Type B pancreatic cell (in vitro differentiated cells): ENCODE measurements at places on chromosomes 13 and 19. TPM values are rescaled to one million over a fixed set of nuclear protein-coding genes. Genes with fewer than 3 reads are reported as not detected.

- no peak overlapping the region for H3K4me3 ChIP-seq
- peak; percentile 67 for DNase-seq
- no peak overlapping the region for H3K27ac ChIP-seq
- H3K27me3 ChIP-seq: no peaks in the 10 kb centered on the region
These were observed 10.4 kb downstream of the ATP4B start for GRCh38 chr13:113647351-113648215.

DNA sequence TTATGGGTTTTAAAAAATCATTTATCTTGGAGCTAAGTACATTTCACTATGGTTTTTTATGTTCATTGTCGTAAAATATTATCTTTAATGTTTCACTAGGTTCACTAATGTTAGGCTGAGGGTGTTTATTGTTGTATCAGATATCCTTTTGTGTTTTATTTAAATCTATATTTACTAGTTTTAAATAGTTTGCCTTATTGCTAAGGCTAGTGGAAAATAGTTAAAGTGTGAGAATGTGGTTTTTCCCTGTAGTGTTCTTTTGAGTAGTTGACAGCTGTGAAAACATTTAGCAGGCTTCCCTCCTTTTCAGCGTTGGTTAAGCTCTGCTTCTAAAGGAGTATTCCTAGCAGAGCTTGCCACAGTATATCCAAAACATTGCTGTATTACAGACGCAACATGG, 139.0 kb downstream of the TM9SF2 start:
- DNase-seq: no peak
- H3K27me3 ChIP-seq: no peaks in the 10 kb centered on the region
- H3K4me1 ChIP-seq: peaks cover 4% of the 10 kb centered on the region
- H3K4me3 ChIP-seq: no peak overlapping the region

GRCh38 chr13:26482451-26483197, 74.9 kb upstream of the WASF3 start:
- H3K27ac ChIP-seq: no peak overlapping the region
- no peaks in the 10 kb centered on the region for H3K4me1 ChIP-seq
- DNase-seq: no peak
- H3K27me3 ChIP-seq: no peaks in the 10 kb centered on the region
- H3K4me3 ChIP-seq: no peak overlapping the region
- H3K36me3 ChIP-seq: no peaks in the 10 kb centered on the region

DNA sequence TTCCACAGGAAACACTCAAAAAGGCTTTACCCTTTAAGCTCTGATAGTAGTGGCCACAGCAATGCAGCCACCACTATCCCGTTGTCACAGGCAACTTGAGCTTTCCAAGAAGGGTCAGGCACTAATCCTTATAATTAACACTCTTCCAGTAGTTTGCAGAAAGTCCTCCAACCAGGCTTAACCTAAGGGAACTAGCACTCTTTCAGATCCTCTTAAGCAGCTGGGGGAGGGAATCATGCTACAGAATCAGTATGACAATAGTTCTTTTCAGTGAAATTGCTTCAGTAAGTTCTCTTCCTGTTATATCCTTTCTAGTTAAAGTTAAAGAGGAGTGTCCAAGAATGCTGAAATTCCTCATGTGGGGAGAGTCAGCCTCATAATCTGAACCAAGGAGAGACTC, 82.2 kb downstream of the TNFSF11 start:
- H3K27me3 ChIP-seq: peaks cover 30% of the 10 kb centered on the region
- H3K4me1 ChIP-seq: peaks cover 29% of the 10 kb centered on the region
- no peak overlapping the region for H3K27ac ChIP-seq
- no peak overlapping the region for H3K4me3 ChIP-seq

GRCh38 chr19:19619181-19619848, 828 bp upstream of the PBX4 start:
- DNase-seq: no peak
- H3K36me3 ChIP-seq: no peaks in the 10 kb centered on the region
- H3K4me1 ChIP-seq: peaks cover 26% of the 10 kb centered on the region
- H3K4me3 ChIP-seq: peak overlapping the region; percentile 91
- peak overlapping the region; percentile 79 for H3K27ac ChIP-seq

GRCh38 chr13:38824342-38824741, 137.5 kb downstream of the FREM2 start:
- peaks cover 3% of the 10 kb centered on the region for H3K36me3 ChIP-seq
- H3K27me3 ChIP-seq: peaks cover 6% of the 10 kb centered on the region
- no peak overlapping the region for H3K27ac ChIP-seq
- no peak for DNase-seq
- no peak overlapping the region for H3K4me3 ChIP-seq

DNA sequence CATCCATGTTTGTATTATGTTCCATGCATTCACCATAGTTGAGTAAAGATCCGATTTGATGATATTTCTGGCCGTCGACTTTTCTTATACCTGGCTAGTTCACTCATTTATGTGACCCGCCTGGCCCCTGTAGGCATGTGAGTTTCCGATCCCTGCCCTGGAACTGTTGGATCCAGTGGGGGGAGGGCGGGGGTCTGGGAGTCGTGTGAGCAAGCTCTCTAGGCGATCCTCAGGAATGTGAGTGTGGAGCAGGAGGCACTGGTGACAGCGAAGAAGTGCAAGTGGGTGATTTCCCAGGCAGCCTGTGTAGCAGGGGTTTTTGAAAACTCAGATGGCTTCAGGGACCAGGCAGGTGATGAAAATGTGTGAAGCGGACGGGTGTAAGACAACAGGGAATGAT, 10.6 kb upstream of the PTOV1 start:
- DNase-seq: no peak
- H3K36me3 ChIP-seq: peaks cover 30% of the 10 kb centered on the region
- no peaks in the 10 kb centered on the region for H3K27me3 ChIP-seq
- no peak overlapping the region for H3K4me3 ChIP-seq

Gene SLC17A7
- 0.19 TPM in 1 of 2 replicates, not detected in the other for total RNA-seq

DNA sequence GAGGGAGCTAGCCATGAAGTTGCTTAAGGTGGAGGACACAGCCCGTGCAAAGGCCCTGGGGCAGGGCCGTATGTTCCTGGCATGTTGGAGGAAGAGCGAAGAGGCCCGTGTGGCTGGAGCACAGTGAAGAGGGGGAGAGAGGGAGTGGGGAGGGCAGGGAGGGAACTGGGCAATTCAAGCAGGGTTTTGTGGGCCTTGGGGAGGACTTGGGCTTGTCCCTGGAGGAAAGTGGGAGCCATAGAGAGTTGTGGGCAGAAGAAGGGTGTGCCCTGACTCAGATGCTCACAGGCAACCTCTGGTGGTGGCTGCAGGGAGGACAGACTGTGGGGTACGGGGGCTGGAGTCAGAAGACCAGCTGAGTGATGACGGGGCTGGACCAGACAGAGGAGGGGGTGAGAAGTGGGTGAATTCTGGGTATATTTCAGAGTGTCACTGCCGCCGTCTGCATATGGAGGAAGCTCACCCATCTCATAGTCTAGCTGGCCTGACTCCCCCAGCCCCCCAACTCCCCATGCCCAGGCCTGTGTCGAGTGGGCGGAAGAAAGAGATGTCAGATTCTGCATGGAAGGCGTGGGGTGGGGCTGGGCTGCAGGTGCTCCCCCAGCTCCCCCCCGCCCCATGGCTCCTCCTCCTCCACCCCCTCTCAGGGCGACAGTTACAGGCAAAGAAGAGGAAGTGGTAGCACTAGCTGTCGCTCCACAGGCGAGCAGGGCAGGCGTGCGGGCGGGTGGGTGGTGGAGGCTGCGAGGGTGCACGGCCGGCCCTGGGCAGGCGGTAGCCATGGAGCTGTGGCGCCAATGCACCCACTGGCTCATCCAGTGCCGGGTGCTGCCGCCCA, at the start of gene VAV1:
Gene VAV1, plus strand, starts transcription at position 681 of the 838 bp plus-strand sequence. Its CDS starts 100 bp downstream, at position 781.
- no peak within 1 kb of the TSS for H3K27ac ChIP-seq
- no peaks in the 10 kb centered on the region for H3K36me3 ChIP-seq
- no peaks in the 10 kb centered on the region for H3K4me1 ChIP-seq
- no peak within 1 kb of the TSS for H3K4me3 ChIP-seq
- peaks cover 15% of the 10 kb centered on the region for H3K27me3 ChIP-seq

GRCh38 chr13:110230661-110231347, 76.2 kb downstream of the COL4A1 start:
- H3K4me3 ChIP-seq: no peak overlapping the region
- H3K36me3 ChIP-seq: peaks cover 5% of the 10 kb centered on the region
- no peak for DNase-seq
- peaks cover 8% of the 10 kb centered on the region for H3K27me3 ChIP-seq
- no peak overlapping the region for H3K27ac ChIP-seq
- peaks cover 21% of the 10 kb centered on the region for H3K4me1 ChIP-seq
